Peyer's patch (tissue), 4 donors: ENCODE measurements at places on chromosomes 2 and 18.

DNA sequence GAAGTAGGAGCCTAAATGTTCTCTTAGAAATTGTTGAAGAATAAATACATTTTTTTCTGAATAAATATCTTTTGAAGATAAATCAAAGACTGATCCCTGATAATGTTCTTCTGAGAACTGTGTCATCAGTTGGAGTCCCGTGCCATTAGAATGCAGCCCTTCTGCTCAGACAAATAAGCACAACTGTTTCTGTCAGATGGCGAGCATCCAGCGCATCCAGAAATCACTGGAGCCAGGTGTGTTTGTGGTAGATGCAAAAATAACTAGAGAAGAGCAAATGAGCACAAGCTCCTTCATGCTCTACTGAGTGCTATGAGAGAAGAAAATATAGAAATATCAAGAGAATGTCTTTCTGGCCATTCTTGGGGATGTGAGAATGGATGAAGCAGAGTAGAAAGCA, 573.7 kb downstream of the THSD7B start:
- no peak for DNase-seq

- DNase-seq: no peak
Measured at GRCh38 chr2:157830266-157830665, 45.9 kb downstream of the ACVR1 start.

GRCh38 chr2:16114836-16115235, 174.5 kb downstream of the MYCN start:
- DNase-seq: peak; percentile 81

DNA sequence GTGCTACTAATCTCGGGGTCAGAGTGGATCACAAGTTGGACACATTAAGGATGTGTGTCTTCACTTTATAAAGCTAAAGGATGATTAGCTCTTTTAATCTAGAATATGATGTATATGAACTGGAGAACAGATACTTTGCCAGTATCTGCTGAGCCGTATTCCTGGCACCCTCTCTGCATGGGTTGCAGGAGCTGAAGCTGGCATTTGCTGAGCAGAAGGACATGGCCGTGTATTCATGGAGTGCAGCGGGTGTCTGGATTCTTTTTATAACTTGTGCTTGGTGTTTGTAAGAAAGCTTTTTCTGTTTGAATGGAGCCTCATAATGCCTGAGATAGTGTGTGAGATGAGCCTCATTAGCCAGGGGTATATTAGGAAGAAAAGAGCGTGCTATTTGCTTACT, 103.9 kb upstream of the MCFD2 start:
- no peak for DNase-seq

GRCh38 chr2:236641051-236641726, 71.6 kb downstream of the ACKR3 start:
- no peak for DNase-seq

- DNase-seq: no peak
Measured at GRCh38 chr2:167406558-167406957, 518.3 kb downstream of the XIRP2 start.

- no peak for DNase-seq
Measured at GRCh38 chr2:3959372-3959771, 256.0 kb downstream of the DCDC2C start.

GRCh38 chr2:207253666-207254345, 88.1 kb upstream of the KLF7 start:
- no peak for DNase-seq

- no peak for DNase-seq
Measured at GRCh38 chr2:160111951-160112798, 49.8 kb upstream of the PLA2R1 start.

GRCh38 chr2:106124106-106124756, 69.9 kb downstream of the UXS1 start:
- DNase-seq: no peak

DNA sequence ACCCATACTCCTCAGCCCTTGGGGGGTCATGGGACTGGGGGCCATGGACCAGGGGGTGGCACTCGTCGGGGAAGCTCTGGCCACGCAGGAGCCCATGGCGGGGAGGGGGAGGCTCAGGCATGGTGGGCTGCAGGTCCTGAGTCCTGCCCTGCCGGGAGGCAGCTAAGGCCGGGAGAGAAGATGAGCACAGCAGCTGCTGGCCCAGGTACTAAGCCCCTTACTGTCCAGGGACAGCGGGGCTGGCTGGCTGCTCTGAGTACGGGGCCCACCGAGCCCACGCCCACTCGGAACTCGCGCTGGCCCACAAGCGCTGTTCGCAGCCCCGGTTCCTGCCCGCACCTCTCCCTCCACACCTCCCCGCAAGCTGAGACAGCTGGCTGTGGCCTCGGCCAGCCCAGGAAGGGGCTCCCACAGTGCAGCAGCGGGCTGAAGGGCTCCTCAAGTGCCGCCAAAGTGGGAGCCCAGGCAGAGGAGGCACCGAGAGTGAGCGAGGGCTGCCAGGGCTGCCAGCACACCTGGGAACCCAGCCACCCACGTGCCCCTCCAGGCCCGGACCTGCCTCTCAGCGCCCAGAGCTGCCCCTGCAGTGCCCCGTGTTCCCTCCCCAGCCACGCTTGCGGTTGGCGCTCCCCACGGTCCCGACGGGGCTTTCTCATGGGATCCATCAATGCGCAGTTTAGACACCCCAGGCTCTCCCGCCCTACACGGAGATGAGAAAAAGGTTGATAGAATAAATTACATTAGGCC, 33.6 kb upstream of the ZNF236 start:
- DNase-seq: no peak

- no peak for DNase-seq
Measured at GRCh38 chr2:204491528-204491927, 53.7 kb upstream of the PARD3B start.
